ENCODE measurements at places on chromosomes 12 and 14.

- no peak for DNase-seq
These were observed 100.3 kb downstream of the LIN7A start for GRCh38 chr12:80837342-80837978.

DNA sequence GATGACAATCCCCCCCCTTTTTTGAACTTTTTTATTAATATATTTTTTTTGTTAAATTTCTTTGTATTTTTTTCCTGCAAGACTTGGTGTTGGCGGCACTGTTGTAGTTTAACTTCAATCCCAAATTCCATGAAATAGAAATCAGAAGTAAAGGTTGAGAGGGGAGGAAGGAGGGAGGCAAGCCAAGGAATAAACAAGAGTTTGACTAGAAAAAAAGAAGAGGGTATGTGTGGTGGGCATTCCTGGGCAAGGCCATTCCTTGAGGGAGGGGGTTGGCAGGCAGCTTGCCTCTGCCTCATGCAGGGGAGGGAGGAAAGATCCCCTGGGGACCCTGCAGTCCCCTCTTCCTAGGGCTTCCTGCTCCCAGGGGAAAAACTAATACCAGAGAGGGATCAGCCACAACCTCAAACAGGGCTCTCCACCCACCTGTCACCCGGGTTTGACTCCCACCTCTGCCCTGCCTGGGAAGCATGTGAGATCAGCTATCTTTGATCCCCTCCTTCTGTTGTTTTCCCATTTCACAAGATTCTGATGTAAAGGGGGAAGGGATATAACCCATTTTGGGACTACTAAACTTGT, 519 bp upstream of the AP1G2 start:
- DNase-seq: no peak

DNA sequence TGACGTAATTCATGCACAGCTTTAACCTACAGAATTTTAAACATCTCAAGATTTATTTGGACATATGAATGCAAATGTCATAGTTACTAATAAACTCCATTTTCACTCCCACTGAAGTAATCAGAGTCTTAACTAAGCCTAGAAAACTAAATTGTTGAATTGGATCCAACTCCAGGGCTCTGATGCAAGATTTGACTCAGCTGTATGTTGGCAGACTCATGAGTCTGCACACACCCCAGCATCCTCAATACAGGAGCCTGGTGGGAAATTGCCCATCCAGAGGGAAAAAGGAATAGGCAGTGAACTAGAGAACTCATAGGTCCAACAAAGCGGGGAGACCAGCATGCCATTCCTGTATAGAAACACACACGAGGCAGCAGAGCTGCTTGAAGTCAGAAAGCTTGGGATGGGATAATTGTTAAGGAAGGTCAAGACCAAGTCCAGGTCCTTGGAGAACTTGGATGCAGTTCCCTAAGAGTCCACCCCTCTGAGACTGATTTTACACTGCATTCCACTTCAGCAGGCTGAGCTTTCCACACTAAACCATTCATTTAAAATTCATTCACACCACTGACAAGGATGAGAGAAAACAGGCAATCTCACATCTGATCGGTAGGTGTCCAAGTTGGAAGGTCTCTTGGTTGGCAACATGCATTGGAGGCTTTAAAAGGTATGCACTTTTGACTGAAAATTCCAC, 14.4 kb downstream of the TMTC1 start:
- DNase-seq: no peak

DNA sequence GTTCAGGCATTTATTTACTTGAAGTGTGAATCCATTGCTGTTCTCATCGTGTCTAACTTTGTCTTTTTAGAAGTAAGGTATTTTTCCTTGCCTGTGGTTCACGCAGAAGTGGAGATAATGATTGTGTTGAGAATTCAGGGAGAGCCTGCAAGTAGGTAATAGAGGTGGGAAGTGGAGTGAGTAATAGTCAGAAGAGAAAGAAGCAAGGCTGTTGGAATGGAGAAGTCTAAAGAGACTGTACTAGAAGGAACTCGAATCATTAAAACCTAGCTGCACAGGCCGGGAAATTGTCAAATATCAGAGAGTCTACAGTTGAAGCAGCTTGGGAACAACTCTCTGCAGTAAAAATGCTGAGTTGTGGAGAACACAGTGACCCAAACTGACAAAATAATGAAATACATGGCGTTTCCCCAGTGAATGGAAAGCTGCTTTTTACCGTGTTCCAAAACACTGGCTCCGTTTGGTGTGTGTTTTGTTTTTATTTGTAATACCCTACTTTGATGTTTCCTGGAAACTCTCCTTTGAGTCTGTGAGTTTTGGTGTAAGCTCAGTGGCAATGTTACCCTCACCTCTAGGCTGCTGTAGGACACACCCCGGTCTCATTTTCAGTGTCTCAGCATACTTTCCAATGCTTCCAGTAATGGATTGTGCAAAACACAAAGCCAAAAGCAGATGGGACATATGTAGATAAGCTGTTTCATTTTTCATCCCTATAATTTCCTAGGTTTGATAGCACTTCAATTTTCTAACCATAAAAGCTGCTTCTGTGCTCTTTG, 146.6 kb downstream of the CRADD start:
- DNase-seq: no peak

DNA sequence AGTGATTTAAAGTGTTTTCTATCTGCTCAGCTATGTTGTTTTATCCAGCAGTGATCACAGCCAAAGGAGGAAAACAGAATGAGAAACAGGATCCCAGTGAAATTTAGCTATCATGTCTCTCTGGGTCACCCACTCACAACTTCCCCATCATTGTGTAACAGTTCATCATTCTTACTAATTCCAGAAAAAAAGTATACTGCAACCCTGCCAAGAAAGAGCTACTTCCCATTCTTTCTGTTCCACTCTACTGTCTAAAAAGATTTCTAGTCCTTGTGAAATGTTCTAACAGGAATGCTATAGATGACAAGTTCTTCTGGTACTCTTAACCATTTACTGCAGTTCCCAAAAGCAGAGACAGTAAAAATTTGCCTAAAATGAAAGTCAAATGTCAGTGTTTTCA, 39.2 kb upstream of the CD163 start:
- peak; percentile 87 for DNase-seq

GRCh38 chr12:1796515-1797010, 23.8 kb upstream of the LRTM2 start:
- peak; percentile 37 for DNase-seq

GRCh38 chr12:73599268-73599667, 938.4 kb upstream of the ATXN7L3B start:
- DNase-seq: peak; percentile 14

DNA sequence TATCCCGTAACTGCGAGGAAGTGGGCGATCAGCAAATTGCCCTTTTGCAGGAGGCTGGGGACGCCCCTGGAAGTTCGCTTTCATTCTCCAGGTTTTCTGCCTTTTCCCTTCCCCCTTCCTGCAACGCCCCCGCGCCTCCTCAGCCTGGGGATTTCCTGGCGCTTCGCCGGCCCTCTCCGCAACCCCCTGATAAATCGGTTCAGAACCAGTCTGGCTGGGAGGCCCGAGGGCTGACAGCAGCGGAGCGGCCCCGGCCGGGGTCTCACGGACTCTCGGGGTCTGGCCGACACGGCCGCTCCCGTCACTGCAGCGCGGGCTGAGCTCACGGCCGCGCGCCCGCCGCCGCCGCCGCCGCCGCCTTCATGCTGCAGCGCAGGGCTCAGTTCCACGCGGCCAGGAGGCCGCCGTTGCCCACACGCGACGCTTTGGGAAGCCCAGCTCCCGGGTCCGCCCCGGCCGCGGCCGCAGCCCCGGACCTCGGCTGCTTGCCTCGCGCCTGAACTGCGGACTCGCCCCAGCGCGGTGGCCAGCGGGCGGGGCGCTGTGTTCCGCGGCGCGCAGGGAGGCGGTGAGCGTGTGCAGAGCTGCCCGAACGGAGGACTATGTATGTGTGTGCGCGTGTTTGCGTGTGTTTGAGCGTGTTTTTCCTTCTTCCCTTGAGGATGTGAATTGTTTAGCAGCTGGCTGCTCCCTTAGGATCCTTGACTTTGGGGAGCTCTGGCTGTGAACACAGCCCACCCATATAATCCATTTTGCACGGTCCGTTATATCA, at the start of gene LRFN5:
Gene LRFN5, plus strand, starts transcription at position 345 of the 772 bp plus-strand sequence.
- no peak for DNase-seq

- DNase-seq: no peak
These were observed 117.6 kb upstream of the TMCC3 start for GRCh38 chr12:94767956-94768355.

DNA sequence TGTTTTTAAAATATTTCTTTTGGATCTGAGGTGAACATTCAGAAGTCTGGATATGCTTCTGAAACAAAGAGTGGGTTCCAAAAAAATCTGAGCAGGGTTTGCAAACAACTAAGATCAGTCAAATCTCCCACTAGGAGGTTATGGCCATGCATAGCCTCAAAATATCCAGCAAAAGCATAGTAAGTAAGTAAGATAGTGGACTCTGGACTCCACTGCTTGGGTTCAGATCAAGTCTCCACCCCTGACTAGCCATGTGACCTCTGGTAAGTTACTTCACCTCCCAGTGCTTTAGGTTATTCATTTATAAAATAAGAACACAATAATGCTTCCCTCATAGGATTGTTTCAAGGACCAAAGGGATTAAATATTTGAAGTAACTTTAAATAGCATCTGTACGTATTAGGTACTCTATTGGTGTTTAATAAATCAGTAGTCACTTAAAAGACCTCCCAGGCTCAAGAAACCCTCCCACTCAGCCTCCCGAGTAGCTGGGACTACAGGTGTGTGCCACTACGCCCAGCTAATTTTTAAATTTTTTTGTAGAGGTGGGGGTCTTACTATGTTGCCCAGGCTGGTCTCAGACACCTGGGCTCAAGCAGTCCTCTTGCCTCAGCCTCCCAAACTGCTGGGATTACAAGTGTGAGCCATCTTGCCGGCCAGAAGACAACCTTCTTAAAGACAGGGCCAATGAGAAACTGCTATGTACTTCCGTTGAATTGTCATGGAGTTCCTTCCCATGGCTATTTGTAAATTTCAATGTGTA, 95.7 kb upstream of the SOX5 start:
- no peak for DNase-seq

DNA sequence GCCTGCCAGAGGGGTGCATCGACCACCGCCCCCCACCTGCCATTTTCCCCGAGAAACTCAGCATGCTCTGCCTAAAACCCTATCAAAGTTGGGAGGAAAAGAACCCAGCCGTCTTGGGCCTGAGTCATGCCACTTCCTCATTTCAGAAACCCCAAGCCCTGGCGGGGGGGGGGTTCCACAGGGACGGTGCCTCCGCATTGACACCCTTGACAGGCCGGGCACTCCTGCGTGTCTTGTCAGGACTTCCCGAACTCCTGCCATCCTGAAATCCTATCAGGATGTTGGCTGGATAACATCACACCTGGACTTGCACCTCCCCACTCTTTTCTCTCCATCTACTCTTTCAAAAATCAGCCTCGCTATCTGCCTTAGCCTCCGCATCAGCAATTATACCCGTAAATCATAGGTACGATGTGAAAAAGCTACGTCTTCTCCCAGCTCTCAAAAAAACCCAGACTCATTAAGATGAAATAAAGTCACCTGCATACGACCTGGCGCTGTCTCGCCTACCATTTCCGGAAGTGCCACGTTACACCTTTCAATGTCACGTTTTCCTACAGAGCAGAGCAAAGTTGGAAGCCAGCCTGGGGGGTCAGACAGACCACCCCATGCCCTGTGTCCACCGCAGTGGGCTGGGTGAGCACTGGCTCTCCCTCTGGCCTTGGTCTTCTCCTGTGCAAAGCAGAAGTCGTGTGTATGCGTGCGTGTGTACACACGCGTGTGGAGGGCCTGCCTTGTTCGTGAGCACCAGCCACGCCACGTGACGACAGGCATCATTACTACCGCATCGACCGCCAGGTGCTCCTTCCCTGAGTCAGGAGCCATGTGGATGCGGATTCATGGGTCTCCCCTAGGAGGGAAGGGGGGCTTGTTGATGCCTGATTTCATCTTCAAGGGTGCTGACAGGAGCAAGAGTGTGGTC, 96.7 kb downstream of the RFLNA start:
- peak; percentile 93 for DNase-seq

DNA sequence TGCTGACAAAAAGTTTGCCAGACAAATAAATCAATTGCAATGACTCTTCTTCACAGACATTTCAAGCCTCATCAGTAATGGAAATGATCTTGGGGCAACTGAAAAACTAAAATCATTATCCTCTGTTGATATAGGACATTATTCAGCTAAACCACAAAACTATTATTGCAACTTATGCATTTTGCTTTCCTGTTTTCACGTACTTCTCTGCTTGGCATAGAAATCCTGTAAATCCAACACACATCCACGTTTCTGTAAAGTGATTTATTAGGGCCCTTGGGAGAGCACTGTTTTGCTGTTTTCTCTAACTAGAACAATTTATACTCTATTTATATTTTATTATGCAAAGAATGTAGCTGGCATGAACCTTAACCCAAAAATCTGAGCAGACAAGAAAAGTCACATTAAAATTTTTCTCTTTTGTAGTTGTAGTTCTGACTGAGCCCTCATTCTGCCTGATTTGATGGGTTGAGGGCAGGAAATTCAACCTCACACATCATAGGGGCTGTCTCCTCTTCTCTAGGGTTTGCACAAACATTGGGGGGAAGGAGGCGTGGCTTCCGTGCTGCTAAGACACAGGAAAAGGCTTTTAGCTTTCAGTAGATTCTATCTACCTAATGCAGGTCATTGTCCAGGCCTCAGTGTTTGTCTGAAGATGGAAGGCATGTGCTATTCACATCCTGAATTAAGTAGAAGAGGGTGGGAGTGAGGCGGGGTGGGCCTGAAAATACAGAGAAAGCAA, 11.5 kb upstream of the NUP107 start:
- DNase-seq: no peak

DNA sequence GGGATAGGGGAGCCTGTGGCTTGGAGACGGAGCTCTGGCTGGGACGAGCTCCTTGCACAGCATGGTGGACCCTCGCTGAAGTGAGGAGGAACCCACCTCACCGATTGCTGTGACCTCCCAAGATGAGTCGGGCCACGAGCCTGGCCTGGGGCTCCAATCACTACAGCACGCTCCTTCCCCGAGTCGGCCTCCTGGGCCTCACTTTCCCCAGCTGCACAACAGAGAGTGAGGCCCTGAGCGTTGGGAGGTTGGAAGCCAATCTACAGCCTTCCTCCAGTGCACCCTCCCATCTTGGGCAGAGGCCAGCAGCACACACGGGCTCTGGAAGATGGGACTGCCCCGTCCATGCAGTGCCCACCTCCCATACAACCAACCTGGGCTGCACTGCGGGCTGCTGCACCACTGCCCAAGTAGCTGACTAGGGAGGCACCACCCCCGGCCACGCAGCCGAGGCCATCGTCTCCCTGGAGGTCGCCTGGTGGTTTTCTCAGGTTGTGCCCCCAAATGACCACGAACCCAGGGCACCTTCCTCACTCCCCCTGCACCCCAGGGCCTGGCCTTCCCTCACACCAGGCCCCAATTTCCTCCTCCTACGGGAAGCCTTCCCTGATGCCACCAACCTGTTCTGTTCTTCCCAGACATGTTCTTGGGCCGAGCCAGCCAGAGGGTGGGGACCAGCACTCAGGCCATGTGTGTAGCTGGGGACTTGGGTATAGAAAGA, 152.3 kb upstream of the C14orf180 start:
- DNase-seq: no peak

DNA sequence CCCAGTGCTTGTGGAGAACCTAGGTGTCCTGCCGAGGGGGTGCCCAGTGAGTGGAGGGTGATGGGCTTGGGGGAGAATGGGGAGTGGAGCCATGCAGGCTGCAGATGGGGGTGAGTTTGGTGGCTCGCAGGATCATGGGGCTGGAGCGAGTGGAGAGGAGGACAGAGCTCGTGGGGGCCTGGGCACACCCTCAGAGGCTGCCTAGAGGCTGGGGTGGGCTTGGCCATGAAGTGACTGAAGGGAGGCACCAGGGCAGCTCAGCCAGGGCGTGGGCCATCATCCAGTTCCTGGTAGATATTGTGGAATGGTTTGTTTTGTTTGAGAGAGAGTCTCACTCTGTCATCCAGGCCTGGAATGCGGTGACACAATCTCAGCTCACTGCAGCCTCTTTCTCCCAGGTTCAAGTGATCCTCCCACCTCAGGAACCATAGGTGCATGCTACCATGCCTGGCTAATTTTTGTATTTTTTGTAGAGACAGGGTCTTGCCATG, 43.4 kb upstream of the AMN start:
- DNase-seq: no peak
